Tongue (tissue), 3 donors: ENCODE measurements at places on chromosomes 11 and 22.

GRCh38 chr11:95296621-95297025 lies 65.6 kb upstream of the SESN3 start:
- DNase-seq = no peak

DNA sequence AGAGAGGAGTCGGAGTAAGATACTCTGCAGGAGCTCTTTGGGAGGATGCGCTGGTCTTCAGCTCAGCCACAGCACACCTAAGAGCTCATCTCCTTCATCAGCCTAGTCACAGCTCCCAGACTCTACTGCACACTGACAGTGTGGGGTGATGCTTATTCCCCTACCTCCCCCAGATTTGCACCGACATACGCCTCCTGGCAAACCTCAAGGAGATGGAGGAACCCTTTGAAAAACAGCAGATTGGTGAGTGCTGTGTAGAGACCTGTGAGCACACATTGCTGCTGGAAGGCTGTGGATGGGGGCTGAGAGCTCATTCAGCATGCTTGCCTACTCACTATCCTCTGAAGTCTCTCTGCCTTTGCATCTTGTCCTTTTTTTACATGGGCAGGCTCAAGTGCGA lies 9.3 kb upstream of the SGSM3 start:
- no peak for DNase-seq

GRCh38 chr11:127273593-127274327 lies 273.2 kb upstream of the KIRREL3 start:
- DNase-seq = no peak

GRCh38 chr22:48717076-48717810 lies 1110.4 kb downstream of the BRD1 start:
- no peak for DNase-seq

- no peak for DNase-seq
Observed at GRCh38 chr11:67285541-67286498, 3.3 kb upstream of the ANKRD13D start.

DNA sequence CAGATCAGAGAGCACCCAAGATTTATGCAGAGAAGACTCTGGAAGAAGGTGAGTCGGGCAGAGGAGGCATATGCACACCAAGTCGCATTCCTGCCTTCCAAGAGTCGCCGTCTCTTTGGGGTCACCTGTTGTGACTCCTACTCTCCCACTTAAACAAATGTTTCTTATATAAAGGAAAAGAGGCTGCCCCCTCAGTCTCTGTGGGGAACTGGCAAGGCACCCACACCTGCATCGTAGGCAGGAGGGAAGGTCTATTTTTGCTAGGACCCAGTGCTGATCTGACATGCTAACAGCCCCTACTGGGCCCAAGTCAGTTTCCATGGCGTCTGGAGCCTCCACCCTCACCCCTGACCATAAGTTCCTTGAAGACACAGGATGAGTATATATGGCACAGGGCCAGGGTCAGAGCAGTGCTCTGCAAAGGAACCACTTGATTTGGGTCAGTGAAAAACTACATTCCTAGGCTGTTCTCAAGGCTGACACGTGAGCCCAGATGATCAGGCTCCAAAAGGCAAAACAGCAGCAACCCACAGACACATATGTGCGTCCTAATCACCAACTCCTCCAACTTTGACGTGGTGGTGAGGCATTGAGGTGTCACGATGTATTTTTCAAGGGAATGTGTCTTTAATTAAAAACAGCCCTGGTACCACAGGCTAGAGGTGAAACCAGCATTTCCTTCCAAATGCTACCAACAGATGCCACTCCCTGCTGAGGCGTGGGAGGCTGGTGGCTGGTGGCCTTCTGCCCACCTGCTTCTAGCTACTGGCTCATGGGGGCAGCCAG lies 55.6 kb upstream of the CSNK2A3 start:
- DNase-seq = no peak

GRCh38 chr11:120017582-120018150 lies 120.2 kb downstream of the TRIM29 start:
- DNase-seq = no peak

- DNase-seq = no peak
Observed at GRCh38 chr11:83782329-83782728, 496.2 kb upstream of the CCDC90B start.

GRCh38 chr11:35180317-35181233 lies 41.6 kb downstream of the CD44 start:
- no peak for DNase-seq

- no peak for DNase-seq
Observed at GRCh38 chr11:48073031-48073861, 92.9 kb downstream of the PTPRJ start.

DNA sequence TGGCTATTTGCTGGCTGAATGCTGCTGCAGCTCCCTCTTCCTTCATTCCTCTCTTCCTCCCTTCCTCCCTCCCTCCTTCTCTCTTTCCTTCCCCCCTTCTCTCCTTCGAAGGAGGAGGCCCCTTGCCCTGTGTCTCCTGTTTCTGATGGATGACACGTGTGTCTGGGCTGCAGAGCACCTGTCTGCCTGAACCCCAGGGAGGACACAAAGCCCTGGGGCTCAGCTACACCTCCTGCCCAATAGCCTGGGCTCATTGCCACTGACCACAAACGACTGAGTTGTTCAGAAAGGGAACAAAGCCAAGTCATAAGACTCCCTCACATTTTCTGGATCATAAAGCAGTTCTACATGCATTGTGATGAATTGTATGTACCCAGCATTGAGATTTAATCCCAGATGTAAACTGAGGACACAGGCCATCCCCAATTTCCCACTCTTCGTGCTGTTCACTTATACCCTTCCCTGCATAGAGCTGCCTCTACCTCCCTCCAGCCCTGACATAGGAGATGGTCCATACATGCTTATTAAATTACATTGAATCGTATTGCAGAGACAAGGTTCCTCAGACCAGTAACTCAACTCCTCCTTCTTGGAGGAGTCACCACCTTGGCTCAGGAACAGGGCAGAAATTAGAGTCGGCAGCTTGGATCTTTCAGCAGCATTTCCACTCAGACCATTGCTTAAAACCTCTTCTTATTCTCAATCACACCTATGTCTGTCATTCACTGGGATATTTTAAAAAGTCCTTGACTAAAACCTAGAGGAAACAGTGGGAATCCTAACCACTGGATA lies 1.2 kb downstream of the CSRP3 start:
- DNase-seq = peak; percentile 61

GRCh38 chr11:25441421-25441820 lies 890.5 kb upstream of the ANO3 start:
- peak; percentile 71 for DNase-seq

GRCh38 chr11:18277565-18278271 lies 11.7 kb downstream of the SAA1 start:
- DNase-seq = no peak

GRCh38 chr22:45072322-45072903 lies 62.6 kb upstream of the PHF21B start:
- DNase-seq = no peak

DNA sequence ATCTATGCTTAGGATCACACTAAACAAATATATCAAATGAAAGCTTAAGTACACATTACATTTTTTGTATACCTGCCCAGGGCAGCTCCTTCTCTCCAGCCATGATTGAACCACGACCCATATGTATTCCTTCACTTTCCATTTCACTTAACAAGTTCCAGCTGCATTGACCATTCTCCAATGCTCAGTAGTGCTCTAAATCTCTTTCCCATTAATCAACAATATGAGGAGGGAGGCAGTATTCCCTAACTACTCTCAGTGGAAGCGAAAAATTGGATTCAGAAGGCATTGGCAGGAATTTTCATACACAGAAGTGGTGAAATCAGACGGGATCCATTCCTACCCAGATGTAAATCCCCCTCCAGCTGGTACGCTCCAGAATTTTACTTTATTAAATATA lies 372.0 kb upstream of the LUZP2 start:
- no peak for DNase-seq

- no peak for DNase-seq
Observed at GRCh38 chr11:78535920-78536319, 38.7 kb downstream of the NARS2 start.

GRCh38 chr11:68667511-68668500 lies 16.5 kb upstream of the GAL start:
- no peak for DNase-seq

- DNase-seq = no peak
Observed at GRCh38 chr11:69429716-69430491, 51.6 kb upstream of the LINC01488 start.

- peak; percentile 68 for DNase-seq
Observed at GRCh38 chr11:12802418-12803085, 128.3 kb downstream of the TEAD1 start.

GRCh38 chr22:31350410-31350863 lies 4.3 kb upstream of the PATZ1 start:
- peak; percentile 29 for DNase-seq

DNA sequence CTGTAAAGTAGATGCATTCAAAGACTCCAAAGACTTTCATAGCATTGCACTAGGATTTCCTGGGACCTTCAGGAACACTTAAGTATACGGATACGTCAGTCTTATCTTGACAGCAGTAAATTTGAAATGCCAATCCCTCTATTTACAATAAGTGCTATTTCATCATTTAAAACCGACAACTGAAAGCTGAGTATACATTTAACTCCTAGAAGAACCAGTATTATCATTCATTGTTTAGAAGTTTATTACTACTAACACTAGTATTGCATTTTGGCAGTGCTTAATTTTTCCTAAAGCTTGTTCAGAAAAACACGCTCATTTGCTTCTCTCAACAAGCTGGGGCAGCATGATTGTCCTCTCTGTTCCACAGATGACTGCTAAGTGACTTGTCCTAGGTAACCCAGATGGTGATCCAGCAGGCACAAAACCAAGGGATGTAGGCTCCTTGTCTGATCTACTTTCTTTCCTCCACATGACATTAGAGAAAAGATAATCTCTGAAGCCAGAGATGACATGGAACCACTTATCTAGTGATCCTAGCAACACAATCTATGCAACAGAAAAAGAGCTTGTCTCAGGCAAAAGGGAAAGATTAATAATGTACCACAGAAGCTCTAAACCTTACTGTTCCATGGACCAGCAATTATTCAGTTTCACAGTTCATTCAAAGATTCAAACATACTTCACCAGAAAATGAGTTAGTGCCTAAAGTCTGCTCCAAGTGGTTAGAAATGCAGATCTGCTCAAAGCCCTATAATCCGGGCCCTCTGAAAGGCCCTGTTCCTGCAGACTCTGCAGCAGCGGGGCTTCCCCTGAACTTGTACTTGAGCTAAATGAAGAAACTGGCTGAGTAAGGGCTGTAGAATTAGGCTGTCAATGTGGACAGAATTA lies 5.2 kb downstream of the MAML2 start:
- DNase-seq = peak; percentile 43

- DNase-seq = no peak
Observed at GRCh38 chr11:116232364-116232828, 540.4 kb downstream of the BUD13 start.

GRCh38 chr11:33211153-33211552 lies 46.0 kb upstream of the HIPK3 start:
- no peak for DNase-seq

DNA sequence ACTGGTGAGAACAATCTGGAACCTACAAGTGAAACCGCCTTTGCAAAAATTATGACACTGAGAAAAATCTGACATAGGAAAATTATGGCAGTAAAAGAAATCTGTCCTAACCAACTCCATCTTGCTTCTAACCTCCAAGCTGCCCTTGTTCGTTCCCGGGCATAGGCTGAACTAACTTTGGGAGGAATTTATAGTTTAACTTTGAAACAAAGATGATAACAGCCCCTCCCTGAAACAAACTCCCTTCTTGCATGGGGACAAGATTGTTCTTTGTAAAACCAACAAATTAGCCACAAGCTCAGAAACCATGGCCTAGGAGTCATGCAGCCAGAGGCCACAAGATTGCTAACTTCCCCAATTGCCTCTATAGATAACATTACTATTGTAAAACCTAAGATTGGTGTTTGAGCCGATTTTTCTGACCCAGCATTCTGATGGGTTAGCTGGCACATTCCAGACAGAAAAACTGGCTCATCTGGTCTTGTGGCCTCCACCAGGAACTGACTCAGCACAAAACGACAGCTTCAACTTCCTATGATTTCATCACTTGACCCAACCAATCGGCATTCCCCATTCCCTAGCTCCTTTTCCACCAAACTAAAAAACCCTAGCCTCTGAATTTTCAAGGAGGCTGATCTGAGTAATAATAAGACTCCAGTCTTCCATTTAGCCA lies 3.6 kb upstream of the CCDC81 start:
- DNase-seq = no peak

DNA sequence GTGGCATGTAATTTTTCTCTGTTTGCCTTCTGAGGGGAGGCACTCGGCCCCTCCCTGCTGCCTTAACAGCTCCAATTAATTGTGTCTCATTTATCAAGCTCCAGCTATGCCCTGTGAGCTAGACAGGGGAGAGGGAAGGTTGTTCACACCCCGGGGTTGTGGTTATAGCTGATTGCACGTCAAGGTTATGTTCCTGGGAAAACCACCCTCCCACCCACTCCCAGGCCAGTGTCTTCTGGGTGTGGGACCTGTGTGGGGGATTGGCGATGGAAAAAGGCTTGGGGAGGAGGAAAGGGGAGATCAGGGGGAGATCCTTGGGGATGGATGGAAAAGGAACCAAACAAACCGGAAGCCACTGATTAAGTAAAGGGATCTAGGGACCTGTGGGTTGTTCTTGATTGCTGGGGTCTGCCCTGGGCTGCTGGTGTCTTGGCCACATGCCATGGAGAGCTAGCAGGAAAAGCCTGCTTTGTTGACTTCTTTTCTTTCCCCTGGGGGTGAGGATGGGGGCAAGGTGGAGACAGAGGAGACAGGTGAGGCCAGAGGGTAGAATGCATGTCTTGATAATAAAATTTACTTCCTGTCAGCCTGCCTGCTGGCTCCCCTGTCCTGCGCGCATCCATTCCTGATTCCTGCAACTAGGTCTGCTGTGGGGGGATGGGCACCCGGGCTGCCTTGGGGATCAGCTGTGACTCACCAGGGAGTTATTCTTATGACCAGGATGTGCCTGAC lies 13.5 kb upstream of the SORL1-AS1 start:
- DNase-seq = peak; percentile 67

DNA sequence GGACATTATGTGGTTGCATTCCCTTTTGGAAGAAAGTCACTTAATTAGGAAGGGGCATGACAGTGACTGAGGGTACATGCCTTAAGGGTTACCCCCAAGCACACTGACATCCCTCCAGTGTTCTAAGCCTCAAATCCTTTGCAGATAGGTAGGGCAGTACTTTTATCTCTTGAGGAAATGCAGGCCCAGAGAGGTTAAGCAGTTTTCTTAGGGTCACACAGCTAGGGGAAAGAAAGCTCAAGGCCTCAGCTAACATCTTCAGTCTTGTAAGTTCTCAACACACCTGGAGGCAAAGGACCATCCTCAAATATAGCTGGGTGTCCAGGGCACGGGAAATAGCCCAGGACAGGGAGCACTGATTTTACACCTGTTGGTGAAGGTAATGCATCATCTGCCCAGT lies 31.6 kb downstream of the KIAA1671 start:
- DNase-seq = no peak

DNA sequence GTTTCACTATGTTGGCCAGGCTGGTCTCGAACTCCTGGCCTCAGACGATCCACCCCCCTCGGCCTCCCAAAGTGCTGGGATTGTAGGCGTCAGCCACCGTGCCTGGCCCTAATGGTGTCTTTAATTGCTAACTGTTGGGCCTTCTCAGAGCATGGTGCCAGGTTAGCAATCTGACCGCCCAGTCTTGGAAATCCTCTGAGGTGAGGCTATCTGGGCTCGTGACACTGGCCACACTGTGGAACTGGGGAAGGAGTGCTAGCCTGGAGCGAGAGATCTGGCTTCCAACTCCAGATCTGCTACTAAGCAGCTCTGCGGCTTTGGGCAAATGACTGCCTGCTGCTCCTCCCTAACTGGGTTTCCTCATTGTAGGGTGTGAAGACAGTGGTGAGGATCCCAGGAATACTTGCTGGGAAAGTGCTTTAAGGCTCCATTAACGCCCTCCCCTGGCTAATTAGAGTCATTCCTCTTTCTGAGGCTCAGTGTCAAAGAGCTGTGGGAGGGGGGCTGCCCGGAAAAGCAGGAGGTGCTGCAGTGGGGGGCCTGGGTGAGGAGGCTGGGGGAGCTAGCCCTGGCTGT lies 35.4 kb downstream of the CHRDL2 start:
- DNase-seq = no peak
